Stimulated activated CD4-positive, alpha-beta T cell treated with anti-CD3 and anti-CD28 coated beads, Interleukin-12 subunit alpha, Interleukin-12 subunit beta, amount 100 ng/mL, for 48 hours (primary cell): ENCODE measurements at places on chromosomes 7 and 10.

- DNase-seq, result no peak
These were observed 125.6 kb upstream of the ZNF32 start for GRCh38 chr10:43774234-43774769.

GRCh38 chr10:119217401-119217800 lies 10.0 kb downstream of the GRK5 start:
- no peak for DNase-seq

DNA sequence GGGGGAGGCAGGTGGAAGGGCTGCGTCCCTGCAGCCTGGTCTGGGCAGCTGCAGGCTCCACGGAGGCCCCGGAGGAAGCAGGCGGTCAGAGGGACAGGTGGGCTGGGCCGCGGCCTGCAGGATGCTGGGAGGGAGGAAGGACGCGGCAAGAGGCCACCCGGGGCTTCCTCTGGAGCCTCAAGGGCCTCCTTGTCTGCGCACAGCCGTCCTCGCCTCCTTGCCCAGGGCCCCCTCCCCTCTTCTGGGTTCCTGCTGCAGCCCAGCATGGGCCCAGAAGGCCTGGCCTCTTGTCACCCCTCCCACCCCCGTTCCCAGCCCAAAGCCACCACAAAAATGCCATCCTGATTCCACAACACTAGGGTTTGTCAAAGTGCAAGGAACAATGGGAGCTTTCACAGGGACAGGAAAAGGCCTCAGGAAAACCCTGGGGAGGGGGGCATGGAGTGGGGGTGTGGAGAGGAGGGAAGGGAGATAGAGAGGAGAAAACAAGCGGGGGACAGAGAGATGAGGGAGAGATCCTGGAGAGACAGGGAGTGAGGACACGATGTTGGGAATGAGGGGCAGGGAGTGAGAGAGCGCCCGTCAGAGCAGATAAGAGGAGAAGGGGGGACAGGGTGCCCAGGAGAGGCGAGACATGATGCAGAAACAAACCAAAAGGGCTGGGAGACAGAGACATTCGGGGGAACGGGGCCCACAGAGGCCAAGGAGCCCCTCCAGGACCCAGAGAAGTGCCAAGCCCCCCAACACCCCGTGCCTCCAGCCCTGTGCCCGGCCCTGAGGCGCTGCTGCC lies 41.8 kb downstream of the ZCCHC24 start:
- no peak for DNase-seq

GRCh38 chr10:101567165-101568006 lies 20.7 kb downstream of the POLL start:
- DNase-seq, result no peak

DNA sequence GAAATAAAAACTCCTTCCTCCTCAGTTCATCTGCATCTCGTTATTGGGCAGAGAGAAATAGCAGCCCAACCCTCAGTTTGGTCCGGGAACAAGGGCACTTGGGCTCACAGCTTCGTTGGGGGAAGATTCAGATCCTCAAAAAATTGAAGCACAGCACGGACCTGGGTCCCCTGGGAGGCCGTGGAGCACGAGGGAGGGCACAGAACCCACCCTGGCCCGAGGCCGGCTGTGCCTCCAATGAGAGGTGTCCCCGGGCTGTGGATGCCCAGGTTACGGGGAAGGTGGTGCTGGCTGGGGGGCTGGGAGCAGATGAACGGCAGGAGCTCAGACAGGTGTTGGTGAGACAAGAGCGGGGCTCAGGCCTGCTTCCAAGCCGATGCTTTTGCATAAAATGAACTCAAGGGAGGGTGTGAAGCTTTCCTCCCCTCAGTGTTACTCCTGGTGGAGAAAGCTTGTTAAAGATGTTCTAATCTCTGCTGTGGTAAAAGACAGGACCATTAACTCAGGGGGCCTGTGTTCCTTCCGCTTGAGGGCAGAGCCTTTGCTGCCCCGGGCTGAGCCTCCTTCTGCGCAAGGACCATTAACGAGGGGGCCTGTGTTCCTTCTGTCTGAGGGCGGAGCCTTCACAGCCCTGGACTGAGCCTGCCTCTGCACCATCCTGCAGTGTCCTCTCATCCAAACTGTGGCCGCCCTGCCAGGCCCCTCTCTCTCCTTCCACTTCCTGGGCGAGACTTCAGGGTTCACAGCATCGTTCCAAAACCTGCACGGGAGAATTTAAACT lies 302.2 kb downstream of the ADARB2 start:
- DNase-seq, result no peak

GRCh38 chr7:121083790-121084251 lies 95.3 kb downstream of the CPED1 start:
- no peak for DNase-seq

DNA sequence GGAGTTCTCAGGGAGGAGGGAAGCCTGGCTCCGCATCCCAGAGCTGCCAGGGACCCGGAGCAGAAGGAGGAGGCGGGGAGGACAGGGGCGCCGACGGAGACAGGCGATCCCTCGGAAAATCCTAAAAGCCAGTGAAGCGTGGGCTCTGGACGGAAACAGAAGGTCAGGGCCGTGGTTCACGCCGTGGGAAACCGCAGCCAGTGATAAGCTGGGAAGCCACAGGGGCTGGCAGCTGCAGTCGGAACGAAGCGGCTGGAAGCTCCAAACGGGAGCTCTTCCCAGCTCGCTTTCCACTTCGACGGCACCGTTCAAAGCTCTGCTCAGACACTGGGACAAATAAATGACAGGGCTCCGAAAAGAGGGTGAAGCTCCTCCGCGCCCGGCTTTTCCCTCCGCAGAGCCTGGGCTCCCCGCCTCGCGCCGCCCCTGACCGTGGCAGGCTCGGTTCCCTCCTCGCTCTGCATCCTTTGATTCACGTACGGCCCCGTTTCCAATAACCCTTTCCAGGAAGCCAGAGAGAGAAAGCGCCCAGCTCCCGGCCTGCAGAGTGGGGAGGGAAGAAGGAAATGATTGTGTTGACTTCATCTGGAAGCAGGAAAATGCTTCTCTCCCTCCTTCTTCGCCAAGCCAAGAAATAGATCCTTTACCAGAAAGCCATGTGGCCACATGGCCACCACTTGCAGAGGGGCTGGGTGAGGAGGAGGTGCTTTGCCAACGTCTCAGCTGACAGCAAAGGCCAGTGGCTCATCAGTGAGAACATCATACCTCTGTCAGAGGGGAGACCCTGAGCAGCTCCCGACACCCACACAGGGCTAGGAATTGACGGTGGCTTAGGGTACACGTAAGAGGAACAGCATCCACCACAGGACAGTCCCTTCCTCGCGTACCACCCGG lies 57.4 kb downstream of the ADRB1 start:
- no peak for DNase-seq

GRCh38 chr7:101858437-101859385 lies 41.3 kb downstream of the CUX1 start:
- DNase-seq, result no peak

- no peak for DNase-seq
These were observed 83.5 kb upstream of the DDC start for GRCh38 chr7:50648570-50649169.

- no peak for DNase-seq
These were observed 198.6 kb downstream of the ELFN1 start for GRCh38 chr7:1868516-1869165.

DNA sequence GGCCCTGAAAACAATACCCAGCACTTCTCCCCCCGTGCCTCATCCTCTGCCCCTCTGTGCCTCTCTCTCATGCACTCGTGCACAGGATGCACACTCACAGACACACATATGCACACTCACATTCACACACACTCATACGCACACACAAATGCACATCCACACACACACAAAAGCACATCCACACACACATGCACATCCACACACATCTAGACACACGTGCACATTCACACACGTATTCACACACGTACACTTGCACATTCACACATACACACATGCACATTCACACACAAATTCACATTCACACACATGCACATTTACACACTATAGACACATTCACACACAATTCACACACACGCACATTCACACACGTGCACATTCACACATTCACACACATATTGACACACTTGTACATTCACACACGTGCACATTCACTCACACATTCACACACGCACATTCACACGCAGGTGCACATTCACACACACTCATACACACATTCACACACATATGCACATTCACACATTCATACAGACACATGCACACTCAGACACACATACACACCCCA lies 19.2 kb downstream of the SHH start:
- no peak for DNase-seq

- no peak for DNase-seq
These were observed 20.0 kb downstream of the PDSS1 start for GRCh38 chr10:26717476-26717875.

DNA sequence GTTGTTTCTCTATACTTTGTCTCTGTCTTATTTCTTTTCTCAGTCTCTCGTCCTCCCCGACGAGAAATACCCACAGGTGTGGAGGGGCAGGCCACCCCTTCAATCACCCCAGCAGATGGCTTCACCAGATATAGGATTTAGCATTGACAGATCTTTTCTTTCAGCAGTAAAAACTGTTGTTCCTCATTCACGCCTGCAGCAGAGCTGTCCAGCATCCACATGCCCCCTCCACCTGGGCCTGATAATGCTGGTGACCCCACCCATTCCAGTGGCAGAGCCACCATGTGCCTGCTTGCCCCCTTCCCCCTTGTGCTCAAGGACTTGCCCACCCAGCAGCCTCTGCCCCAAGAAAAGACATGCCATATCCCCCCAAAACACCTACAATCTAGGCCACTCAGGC lies 15.5 kb downstream of the FRG2B start:
- DNase-seq, result no peak

- no peak for DNase-seq
These were observed 85.5 kb upstream of the ZNF800 start for GRCh38 chr7:127478024-127478355.

DNA sequence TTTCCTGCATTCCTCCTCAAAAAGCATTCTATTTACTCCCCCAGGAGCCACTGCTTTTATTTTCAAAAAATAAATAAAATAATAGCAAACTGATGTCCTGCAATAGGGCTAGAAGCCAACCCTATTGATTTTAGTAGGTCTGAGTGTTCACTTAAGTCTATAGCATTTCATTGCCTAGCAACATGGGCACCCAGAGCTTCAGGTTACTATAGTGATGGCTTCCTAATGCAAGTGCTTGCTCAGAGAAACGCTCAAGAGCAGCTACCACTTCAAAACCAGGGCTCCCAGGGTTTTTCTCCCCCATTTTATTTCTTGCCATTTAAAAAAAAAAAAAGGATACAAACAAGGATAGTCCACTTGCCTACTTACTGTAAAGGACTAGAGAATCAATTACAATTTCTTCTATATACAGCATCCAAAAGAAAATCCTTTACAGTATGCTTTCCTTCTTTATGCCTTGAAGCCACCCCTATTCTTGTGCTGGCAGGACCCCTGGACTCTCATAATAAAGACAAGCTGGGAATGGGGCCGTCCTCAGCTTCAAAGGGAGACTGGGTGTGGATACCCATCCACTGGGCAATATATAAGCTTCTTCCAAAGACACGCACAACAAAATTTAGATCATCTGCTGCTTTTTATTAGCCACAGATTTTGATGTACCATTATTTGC lies 133.3 kb downstream of the VPS41 start:
- DNase-seq, result no peak

DNA sequence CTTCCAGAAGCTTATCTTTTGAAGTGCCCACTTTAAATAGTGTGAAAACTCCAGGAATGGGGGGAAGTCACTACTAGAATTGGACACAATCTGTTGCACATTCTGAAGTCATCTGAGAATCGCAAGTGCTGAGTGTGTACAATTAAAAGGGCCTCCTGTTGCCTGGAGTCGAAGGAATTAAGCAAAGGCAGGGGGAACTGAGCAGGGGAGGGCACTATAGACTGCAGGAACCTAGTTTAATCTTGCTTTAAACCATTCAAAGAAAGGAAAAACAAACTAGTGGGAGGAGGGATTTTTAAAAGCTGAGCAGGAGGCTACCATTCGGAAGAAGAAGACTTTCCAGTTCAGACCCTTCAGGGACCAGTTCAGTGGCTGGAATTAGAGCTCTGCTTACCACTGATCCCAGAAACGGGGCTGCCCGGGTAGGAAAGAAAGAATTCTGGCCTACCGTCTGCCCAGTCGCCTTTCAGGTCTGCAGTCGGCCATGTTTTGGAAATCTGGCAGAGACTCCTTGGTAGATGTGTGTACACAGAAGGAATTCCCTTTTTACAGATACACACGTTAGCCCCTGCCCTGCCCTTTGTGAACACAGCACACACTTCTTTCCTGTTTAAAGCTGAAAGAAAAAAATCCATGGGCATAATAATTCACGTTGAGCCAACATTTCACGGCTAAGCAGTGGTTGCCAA lies 610.6 kb upstream of the FOXK1 start:
- no peak for DNase-seq

DNA sequence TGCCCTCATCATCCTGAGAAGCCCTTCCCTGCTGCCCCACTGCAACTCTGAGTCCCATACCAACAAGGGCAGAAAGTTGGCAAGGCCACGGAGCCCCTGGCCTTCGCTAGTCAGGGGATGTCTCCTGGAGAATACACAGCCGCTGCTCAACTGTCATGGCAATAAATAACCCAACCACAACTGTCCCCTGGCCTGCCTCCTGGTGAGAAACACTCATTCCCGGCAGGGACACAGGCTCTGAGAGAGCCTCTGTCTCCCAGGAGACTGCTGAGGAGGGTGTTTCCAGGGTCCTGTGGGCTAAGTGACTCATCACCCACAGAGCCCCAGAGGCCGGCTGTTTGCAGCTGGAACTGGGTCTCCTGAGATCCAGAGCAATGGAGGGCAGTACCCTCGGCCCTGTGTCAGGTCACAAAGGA lies 354.1 kb downstream of the TNS3 start:
- DNase-seq, result no peak

- no peak for DNase-seq
These were observed 73.5 kb downstream of the LRRN3 start for GRCh38 chr7:111164442-111164841.

DNA sequence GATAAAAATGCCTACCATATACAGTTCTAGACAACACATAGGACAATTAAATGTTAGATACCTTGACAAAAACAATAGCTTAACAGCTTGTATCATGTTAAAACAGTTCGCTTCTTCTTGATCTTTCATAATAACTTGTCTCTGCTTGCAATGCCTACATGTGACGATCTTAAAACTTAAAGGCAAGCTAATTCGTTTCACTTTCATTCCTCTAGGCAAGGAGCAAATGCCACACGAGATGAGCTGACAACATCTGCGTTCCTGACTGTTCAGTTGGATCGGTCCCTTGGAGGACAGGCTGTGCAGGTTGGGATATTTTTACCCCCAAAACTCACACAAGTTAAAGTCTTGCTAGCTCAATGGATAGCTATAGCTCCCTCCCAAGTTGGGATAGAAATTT lies 51.6 kb upstream of the ARL4A start:
- no peak for DNase-seq
